Activated naive CD8-positive, alpha-beta T cell treated with anti-CD3 and anti-CD28 coated beads for 36 hours (primary cell): ENCODE measurements at places on chromosomes 16 and 17.

DNA sequence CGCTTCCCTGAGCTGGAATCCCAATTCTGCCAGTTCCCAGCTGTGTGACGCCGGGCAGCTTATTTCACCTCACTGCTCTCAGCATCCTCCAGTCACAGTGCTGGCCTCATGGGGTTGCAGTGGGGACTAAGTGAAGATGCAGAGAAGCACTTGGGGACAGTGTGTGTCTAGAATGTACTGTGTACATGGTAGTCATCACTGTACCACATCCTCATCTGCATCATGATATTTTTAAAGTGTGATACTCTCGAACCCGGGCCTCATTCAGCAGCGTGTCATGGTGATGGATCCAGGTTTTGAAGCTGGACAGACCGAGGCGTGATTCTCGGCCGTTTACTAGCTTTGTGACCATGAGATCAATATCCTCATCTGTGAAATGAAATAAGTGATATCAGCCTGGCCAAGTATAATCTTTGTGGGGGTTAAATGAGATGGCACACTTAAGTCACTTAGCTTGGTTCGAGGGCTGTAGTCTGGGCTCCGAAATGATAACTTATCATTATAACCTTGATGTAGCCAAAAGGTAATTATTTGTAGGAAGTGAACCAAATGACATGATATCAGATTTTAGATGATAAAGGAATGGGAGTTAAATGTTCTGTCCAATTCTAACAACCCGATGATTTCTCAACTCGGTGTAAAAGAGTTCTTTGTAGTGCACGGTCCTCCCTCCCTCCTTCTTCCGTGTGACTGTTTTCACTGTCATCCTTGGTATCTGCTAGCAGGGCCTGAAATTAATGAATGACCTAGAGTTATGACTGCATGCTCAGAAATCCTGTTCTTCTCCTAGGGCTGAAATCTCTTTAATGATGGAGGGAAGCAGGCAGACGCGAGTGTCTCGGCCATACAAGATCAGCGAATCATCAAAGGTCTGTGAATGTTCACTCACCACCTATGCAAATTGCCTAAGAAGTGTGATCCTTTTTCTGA, 2.0 kb downstream of the KLHL36 start:
- DNase-seq: no peak

GRCh38 chr17:9968881-9969280, 63.8 kb upstream of the RCVRN start:
- no peak for DNase-seq

GRCh38 chr16:1337486-1337885, 4.0 kb downstream of the BAIAP3 start:
- DNase-seq: no peak

GRCh38 chr16:48125888-48126287, 29.9 kb downstream of the ABCC12 start:
- no peak for DNase-seq

GRCh38 chr17:20315821-20316220, 151.5 kb downstream of the LGALS9B start:
- DNase-seq: no peak

DNA sequence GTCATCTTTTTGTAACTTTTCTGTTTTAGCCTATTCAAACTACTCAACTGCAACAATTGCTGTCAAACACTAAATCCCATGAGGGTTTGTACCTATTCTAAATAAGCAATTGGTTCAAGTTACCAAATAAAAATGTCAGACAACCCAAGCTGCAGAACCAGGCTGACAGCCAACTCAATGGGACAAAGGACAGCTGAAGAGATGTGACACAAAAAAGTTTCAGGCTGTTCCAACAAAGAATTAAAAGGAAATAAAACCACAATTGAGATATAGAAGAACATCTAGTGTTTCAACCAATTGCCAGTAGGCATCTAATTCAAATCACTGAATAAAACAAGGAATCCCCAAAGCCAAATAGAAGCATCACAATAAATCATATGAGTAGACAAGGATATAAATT, 49.3 kb downstream of the GRB7 start:
- DNase-seq: no peak

DNA sequence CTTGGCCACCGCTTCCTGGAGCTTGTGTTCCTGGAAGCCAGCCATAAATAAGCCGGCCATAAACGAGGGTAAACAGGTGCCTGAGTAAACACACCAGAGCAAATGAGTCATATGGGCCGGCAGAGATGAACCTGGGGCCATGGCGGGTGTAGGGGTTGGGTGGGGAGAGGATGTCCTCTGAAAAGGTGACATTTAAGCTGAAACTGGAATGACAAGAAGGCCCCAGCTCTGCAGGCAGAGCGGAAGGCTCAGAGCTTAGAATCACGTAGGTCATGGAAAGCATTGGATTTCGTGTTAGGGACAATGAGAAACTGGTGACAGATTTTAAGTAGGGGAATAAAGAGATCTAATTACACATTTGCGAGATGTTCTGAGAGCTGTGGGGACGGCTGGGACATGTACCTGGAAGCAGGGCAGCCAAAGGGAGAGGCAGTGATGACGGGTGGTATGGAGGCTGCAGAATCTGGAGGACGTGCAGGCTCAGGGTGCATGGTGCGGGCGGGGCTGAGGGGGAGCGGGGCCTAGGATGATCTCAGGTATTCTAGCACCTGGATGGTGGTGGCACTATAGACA, 8.1 kb upstream of the DNASE1 start:
- no peak for DNase-seq

DNA sequence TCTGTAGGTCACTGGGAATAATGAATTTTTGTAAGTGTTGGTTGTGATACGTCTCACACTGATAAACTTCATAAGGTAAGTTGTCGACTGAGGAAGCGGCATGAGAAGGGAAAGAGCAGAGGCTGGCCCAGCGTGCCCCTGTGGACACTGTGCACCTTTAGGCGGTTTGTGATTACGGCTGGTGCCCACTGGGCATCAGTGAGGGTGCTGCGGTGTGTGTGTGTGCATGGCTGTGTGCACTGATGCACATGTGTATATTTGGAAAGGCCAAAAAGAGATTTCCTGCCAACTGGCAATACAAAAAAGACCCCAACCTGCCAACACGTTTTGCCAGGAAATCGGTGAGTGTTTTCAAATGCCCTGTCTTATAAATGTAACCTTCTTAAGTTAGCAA, 11.9 kb downstream of the IRF8 start:
- no peak for DNase-seq

- no peak for DNase-seq
These were observed 197.8 kb upstream of the PIRT start for GRCh38 chr17:11035681-11036080.

DNA sequence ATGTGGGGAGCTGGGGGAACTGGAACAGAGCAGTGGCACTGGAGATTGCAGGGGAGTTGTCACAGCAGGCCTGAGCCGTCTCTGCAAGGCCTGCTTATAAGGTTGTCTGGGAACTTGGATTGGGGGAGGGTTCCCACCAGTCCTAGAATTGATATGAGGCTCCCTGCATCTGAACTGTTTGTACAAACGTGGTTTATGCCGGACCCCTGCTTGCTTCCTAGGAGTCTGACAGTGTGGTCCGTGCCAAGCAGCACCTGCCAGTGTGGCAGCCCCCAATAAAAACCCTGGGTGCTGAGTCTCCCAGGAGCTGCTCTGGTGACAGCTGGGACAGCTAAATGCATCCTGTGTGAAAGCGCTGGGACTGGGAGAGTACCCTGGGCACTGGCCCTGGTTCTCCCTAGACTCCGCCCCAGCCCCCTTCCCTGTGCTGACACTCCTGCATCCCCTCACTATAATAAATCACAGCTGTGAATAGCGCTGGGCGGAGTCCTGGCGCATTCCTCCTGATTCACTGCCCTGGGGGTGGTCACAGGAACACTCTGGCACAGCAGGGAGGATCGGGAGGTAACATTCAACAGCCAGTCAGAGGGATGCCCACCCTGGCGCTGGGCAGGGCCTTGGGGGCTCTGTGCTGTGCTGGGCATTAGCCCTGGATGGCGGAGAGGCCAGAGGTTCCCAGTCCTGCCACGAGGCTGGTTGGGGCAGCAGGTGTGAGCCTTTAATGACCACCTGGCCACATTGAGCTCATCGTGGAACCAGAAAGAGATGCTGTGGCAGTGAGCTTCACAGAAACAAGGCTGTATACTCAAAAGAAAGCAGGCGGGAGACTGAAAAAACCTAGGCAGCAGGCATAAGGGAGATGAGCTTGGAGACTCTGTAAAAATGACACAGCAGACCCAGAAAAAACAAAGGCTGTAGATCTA, 45.6 kb downstream of the RMI2 start:
- DNase-seq: no peak

- no peak for DNase-seq
These were observed 40.7 kb upstream of the TANC2 start for GRCh38 chr17:62925267-62925836.

GRCh38 chr16:69804297-69804696, 42.2 kb downstream of the WWP2 start:
- DNase-seq: no peak

GRCh38 chr17:34095106-34095505, 160.0 kb upstream of the CCL2 start:
- no peak for DNase-seq

GRCh38 chr16:2142942-2143877, 5.2 kb upstream of the RAB26 start:
- no peak for DNase-seq

DNA sequence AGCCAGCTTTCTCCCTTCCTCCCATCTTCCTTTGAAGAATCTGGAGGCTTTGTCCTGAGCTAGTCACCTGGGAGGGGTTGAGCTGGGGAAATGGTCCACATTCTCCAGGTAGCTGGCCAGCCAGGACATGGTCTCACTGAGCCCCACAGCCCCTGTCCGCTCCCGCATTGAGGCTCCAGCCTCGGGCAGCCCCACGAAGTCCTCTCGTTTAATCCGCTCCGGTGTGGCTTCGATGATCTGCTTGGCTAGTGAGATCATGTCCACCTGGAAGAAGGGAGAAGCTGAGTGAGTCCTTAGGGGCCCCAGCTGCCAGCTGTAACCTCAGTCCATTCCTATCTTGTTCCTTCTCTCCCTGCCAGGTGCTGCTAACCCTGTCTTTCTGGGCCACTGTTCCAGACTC, 2.7 kb upstream of the SPAG7 start:
- no peak for DNase-seq

- DNase-seq: no peak
These were observed 31.3 kb downstream of the PHLPP2 start for GRCh38 chr16:71693164-71693563.

GRCh38 chr16:55543472-55543871, 23.0 kb upstream of the CAPNS2 start:
- DNase-seq: no peak

DNA sequence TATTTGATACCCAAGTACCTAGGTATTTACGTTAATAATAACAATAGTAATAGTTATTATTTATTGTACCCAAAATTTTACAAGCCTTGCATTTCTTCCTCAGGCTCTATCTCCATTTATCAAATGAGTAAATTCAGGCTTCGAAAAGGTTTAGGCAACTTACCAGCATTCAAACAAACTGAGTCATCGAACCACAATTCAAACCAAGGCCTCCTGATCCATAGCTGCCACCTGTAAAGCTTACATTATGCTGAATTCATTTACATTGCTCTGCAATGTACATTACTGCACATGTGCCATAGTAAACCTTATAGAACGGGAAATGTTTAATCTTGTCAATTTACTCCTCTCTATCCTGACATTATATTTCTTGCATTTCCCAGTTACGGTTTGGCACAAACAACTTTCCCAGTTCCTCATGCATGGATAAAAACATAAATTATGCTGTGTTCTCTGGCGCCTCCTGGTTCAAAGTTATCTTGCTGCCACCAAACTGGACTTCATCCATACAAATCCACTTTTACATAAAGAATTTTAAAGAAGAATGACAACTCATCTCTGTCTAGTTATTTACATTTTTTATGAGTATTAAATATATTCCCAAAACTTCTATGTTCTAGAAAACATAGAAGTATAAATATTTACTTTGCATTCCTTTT, 360.6 kb upstream of the SOX9 start:
- DNase-seq: no peak

GRCh38 chr17:83200231-83200699, 120.9 kb downstream of the METRNL start:
- peak; percentile 74 for DNase-seq

GRCh38 chr17:15744885-15745284, 12.8 kb downstream of the TBC1D26 start:
- no peak for DNase-seq

DNA sequence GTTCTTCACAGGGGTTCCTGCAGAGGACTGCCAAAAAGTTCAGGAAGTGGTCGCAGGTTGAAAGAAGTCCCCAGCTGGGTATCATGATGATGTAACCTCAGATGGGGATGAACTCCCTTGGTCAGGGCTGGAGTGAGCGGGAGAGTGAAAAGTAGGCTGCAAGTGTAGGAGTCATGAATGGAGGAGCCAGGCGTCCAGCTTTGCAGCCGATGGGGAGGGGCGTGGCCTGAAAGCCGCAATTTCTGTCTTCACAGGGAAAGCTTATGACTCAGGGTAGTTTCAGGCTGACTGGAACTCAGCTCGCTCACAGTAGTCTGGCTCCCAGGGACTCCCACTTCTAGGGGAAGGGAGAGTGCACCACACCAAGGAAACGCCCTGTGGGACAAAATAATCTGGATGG, 70.0 kb upstream of the HS3ST3A1 start:
- DNase-seq: no peak

GRCh38 chr17:52105591-52105990, 52.9 kb downstream of the CA10 start:
- DNase-seq: no peak

DNA sequence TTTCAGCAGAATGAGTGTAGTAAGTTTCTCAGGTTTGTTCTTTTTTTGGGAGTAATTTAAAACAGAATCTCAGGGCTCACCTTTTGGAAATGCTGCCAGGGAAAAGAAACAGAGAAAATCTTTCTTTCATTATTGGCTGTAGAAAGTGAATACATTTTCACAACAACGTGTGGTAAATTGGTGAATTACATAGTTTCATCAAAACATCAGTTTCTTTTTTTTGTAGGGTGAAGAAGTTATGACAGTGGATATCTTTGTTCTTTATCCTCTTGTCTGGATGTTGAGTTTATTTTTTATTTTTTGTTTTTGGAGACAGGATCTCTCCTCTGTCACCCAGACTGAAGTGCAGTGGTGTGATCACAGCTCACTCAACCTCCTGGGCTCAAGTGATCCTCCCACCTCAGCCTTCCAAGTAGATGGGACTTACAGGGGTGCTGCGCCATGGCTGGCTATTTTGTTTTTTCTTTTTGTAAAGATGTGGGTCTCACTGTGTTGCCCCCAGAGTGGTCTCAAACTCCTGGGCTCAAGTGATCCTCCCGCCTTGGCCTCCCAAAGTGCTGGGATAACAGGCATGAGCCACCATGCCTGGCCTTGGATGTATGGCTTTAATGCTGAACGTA, 2.4 kb downstream of the ZNF267 start:
- no peak for DNase-seq
